ENCODE measurements at places on chromosomes 6 and 20.
A peak's percentile ranks its signal among the peaks of the same experiment; 100 is the strongest.

DNA sequence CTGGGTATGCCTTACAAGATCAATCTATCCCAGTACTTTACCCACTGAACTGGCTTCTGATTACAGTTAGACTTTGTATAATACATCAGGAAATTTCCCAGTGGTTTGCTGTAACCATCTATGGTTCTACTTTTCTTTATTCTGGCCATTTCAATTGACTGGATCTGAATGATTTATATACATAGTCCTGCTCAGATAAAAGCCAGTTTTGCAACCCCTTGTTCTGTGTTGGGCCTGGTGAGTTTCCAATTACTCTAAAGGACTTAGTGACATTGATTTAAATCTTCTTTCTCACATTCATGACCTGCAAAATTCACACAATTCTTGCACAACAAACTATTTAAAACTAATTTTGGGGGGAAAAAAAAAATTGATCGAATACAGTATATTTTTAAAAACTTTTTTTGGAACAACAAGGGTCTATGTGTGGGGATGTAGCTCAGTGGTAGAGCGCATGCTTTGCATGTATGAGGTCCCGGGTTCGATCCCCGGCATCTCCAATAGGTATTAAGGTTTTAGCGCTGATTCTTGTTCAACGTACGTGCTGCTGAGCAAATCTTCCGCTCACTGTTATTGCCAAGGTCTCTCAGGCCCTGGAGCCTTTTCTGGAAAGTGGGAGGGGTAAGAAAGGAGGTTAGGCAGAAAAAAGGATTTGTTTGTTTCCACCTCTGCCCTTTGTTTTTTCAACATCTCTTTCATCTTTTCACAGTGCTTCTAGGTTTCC lies 117.5 kb downstream of the GPX5 start:
- no peak for DNase-seq

- no peak for DNase-seq
These were observed 20.0 kb downstream of the IRF4 start for GRCh38 chr6:411402-412145.

- no peak for DNase-seq
These were observed 37.8 kb downstream of the PTPN1 start for GRCh38 chr20:50547964-50548363.

- DNase-seq, result no peak
These were observed 556.0 kb upstream of the JAG1 start for GRCh38 chr20:11229772-11230171.

GRCh38 chr20:50794181-50794845 lies 548 bp upstream of the BCAS4 start:
- DNase-seq, result no peak

- DNase-seq, result no peak
These were observed 15.2 kb downstream of the TFEB start for GRCh38 chr6:41720262-41720620.

- no peak for DNase-seq
These were observed 9.5 kb upstream of the NUP153 start for GRCh38 chr6:17716221-17716620.

DNA sequence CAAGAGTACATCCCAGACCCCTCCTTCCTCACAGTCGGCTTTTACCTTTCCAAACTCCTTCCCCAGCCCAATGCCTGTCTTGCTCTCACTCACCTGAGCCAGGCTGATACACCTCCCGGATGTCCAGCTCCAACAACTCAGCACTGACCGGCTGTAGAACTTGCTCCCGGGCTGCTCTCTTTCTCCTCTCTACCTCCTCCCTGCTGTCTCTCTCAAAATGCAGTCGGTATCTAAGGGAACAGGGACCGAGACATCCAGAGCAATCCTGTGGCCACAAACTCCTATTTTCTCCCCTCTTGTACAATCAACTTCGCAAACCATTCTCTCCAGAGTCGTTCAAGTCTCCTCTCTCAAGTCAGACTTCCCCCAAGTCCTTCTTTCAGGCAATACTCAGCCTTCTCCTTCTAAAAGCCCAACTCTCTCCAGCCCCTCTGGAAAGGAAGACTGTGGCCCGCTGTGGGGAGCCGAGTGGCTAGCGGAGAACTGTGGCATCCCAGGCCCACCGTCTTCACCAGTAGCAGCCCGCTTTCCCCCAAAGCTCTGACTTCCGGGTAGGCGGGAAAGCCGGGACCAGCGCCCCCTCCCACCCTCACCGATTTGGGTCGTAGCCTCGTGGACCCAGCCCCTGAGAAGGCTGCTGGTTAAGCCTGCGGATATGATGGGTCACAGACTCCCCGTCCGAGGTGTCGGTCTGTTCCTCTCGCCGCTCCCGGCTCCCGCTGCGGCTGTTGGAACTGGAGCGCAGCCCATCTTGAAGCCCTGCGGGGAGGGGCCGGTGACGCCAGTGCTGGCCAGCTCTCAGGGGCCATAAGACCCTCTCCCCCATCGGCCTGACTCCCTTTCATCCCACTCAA lies 1.1 kb downstream of the GNL1 start:
- no peak for DNase-seq

- no peak for DNase-seq
These were observed 4.8 kb downstream of the DPPA5 start for GRCh38 chr6:73349311-73349710.

GRCh38 chr6:3287976-3288707 lies 29.4 kb downstream of the PSMG4 start:
- DNase-seq, result no peak

- DNase-seq, result no peak
These were observed 14.0 kb downstream of the GCNT2 start for GRCh38 chr6:10535193-10535592.

- DNase-seq, result no peak
These were observed 19.1 kb upstream of the HLA-DQB1 start for GRCh38 chr6:32685603-32686002.

DNA sequence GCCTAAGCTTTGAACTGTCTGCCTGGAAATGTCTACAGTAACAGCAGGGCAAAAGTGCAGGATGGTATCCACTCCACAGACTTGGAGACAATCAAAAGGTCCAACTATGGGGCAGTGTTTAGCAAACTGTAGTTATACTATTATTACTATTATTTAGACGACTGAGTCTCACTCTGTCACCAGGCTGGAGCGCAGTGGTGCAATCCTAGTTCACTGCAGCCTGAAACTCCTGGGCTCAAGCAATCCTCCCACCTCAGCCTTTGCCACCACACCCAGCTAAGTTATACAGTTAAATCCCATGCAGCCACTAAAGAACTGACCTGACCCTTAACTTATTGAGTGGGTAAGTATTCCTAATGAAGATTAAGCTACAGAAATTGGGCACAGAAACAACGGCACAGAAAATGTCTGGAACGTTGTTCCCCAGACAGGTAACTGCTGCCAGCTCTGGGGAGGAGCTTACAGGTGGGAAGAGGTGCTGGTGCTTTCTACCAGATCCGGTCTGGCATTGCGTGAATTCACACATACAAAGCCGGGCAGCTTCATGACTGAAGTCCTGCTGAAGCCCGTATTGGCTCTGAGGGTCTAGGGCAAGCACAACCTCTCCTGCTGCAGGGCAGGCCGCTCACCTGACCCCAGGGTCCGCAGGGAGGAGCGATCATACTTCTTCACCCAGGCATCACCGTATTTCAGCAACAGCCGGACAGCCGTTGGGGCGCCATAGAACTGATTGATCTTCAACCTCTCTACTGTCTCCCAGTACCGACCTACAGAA lies 27.0 kb upstream of the APMAP start:
- DNase-seq, result no peak

- no peak for DNase-seq
These were observed 105.6 kb downstream of the AIG1 start for GRCh38 chr6:143166247-143166695.

- no peak for DNase-seq
These were observed 115.2 kb downstream of the TOX2 start for GRCh38 chr20:44029848-44030230.

- no peak for DNase-seq
These were observed 248.6 kb upstream of the QKI start for GRCh38 chr6:163165922-163166321.

DNA sequence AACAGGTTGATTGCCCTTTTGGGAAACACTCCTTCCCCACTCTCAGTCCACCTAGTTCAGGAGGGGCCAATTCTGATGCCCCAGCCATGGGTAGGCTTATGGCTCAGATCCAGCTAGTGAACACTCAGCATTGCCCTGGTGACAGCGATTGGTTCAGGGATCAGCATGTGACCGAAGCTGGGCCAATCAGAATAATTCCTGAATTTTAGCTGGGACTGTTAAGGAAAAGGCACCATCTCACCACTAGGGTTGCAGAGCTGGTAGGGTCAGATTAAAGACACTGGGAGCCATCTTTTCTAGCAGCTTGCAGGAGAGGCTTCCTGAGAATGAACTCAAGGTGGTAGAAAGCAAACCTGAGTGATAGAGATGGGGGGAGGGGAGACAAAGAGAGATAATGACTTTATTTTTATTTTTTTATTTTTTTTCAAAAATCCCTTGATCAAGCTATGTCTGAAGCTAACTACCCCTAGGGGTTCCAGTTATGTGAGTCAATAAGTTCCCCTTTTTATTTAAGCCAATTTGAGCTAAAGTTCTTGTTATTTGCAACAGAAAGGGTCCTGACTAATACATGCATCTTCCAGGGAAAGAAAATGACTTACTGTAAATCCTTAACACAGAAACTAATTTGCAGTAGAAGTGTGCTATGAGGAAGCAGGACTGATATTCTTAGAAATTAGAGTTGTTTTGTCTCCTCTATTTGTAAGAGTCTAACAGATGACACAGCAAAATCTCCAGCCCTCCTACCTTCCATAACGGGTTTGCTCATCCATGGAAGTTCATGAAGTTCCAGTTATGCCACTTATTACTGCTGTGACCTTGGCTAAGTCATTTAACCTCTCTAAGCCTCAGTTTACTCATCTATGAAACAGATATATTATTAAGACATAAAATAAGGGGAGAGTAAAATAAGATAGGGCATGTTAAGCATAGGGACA lies 44.7 kb downstream of the EYA2 start:
- no peak for DNase-seq

GRCh38 chr6:151137542-151137941 lies 102.2 kb upstream of the AKAP12 start:
- DNase-seq, result no peak

DNA sequence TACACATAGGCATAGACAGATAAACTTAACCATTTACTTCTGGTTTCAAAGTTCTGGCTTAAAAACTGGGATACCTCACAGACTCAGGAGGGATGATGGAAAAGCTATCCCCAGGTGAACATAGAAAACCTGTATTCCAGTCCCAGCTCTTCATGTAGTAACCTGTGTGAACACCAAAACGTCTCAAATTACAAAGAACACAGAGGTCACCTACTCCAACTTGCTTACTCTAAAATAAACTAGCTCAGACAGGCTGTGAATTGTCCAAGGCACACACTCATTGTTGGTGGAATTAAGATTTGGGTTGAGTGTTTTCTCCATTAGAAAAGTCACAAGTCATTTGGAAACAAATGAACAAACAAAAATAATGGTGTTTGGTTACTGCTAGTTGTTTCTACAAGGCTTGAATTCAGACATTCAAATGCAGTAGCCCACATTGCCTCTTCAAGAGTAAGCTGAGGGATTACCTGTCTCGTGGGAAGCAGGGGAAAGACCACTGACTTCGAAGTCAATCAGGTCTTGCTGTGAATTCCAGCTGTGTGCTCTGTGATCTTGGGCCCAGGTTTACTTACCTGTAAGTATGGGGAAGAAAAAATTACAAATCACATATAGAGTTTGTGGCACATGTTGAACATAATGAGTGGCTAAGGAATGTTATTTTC lies 48.2 kb upstream of the LRRC1 start:
- DNase-seq, result no peak

DNA sequence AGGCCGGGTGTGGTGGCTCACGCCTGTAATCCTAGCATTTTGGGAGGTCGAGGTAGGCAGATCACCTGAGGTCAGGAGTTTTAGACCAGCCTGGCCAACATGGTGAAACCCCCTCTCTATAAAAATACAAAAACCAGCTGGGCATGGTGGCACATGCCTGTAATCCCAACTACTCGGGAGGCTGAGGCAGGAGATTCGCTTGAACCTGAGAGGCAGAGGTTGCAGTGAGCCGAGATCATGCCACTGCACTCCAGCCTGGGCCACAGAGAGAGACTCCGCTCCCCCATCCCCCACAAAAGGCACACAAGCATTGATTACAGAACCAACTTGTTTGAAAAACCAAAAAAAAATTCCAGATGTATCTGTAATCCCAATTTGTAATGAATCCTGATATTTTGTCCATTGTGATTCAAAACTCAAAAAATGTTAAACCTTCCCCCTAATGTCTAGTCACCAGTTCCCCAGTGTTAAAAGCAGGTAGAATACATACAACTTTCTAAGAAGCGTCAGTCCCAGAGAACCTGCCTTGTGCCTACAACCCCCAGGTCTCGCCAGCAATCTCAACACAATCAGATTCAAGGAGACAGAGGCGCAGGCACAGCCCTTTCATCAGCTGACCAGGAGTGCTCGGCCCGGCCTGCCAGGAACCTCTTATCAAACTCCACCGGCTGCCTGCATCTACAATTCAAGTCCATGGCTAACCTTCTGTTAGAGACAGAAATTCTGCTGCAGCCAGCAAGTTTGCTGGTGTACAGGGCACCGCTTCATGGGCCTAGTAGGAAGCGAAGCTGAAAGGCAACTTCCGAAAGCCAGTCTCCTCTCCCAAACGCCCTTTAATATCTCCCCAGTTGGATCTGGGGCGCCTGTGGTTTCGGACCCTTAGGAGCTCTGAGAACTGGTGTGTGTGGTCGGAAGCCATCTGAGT lies 2.1 kb downstream of the EZR start:
- peak; percentile 5 for DNase-seq

- no peak for DNase-seq
These were observed 135.1 kb downstream of the PLG start for GRCh38 chr6:160837146-160837545.

GRCh38 chr20:2507875-2508630 lies 662 bp downstream of the ZNF343 start:
- DNase-seq, result no peak

DNA sequence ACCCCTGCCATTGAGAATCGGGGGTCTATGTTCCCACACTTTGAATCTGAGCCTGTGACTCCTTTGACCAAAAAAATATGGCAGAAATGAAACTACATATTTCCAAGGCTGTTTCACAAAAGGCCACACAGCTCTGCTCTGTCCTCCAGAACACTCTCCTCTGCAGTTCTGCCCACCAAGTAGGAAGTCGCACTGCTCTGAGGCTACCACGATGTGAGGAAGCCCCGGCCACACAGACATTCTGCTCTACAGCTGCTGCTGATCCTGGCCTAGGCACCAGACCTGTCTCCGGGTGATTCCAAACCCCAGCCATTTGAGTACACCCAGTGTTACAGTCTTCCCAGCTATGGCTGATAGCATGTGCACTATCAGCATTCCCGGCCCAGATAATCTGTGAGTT lies 85.1 kb downstream of the LYRM4 start:
- no peak for DNase-seq

DNA sequence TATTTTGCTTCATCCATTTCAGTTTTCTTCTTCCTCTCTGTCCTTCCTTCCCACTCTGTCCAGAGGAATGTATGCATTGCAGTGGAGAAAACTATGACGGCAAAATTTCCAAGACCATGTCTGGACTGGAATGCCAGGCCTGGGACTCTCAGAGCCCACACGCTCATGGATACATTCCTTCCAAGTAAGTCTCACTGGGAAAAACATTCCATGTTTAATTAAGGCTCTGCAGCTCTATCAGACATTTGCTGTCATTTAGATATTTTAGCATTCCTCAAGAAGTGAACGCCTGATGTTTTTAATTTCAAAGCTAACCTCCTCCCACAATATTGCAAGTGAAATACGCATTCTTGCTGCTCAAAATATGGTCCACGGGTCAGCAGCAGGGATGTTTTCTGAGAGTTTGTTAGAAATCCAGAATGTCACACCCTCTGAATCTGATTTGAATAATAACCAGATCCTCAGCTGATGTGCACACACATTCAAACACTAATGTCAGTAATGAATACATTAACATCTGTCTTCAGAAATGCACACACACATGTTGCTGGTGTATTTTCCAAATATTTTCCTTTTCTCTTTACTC lies 12.8 kb downstream of the PLG start:
- no peak for DNase-seq

- DNase-seq, result no peak
These were observed 123.0 kb downstream of the CARMIL1 start for GRCh38 chr6:25402125-25402524.
